Peyer's patch (tissue), 4 donors: ENCODE measurements at places on chromosomes 2 and 18. TPM values are rescaled to one million over a fixed set of nuclear protein-coding genes. Genes with fewer than 3 reads are reported as not detected.

GRCh38 chr2:66271777-66272176 lies 163.1 kb upstream of the MEIS1 start:
- no peaks in the 10 kb centered on the region for H3K36me3 ChIP-seq
- H3K4me3 ChIP-seq = no peak overlapping the region
- H3K27me3 ChIP-seq = no peaks in the 10 kb centered on the region
- H3K4me1 ChIP-seq = no peaks in the 10 kb centered on the region

GRCh38 chr2:119276864-119277263 lies 53.2 kb downstream of the STEAP3 start:
- no peak overlapping the region for H3K27ac ChIP-seq
- no peaks in the 10 kb centered on the region for H3K27me3 ChIP-seq
- H3K4me1 ChIP-seq = no peaks in the 10 kb centered on the region
- no peaks in the 10 kb centered on the region for H3K36me3 ChIP-seq

- H3K27ac ChIP-seq = no peak overlapping the region
- H3K27me3 ChIP-seq = no peaks in the 10 kb centered on the region
- no peak overlapping the region for H3K4me3 ChIP-seq
- H3K4me1 ChIP-seq = peaks cover 7% of the 10 kb centered on the region
- DNase-seq = no peak
These were observed 972 bp downstream of the RSAD2 start for GRCh38 chr2:6878549-6878948.

DNA sequence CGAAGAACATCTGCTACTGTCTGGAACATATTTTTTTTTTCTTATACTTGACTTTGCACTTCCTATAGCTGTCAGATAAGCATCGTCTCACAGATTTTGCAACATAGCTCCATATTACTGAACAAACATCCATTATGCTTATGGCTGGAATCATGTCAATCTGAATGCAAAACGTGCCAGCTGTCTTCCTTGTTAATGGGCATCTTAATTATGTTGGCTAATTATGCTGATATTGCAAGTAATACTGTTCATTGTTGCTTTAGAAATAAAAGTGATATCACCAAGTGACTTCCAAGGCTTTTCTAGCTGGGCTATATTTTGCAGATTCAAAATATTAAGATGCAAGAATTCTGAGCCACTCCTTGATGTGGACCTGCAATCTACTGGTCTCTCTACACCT lies 176.8 kb downstream of the ARL4C start:
- DNase-seq = no peak
- H3K27me3 ChIP-seq = no peaks in the 10 kb centered on the region
- H3K36me3 ChIP-seq = no peaks in the 10 kb centered on the region
- no peak overlapping the region for H3K4me3 ChIP-seq

DNA sequence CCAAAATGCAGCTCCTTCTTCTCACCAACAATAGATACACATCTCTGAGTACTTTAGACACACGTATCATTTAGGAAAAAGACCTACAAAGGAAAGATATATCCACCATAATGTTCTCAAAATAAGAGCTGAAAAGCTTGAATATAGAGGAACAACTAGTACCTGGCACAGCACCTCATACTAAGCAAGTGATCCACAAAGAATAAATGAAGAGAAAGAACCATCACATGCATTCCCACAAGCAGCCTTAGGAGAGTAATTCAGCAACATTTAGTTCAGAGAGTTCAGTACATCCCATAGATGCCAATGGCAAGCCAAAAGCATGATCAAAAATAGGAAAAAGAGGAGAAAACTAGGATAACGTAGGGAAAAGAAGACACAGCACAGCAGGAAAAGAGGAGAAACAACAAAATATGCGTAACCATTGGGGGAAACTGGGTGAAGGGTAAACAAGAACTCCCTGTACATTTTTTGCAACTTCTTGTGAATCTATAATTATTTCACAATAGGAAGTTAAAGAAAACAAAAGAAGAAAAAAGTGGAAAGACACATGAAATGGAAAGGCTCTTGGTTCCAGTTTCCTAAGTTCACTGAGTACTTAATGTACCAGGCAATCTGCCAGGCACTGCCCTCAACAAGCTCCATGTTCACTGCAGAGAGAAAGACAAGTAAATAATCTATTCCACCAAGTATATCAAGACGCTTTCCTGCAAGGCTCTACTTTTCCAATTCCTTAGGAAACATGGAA lies 22.3 kb downstream of the CLASP1 start:
- H3K27me3 ChIP-seq = no peaks in the 10 kb centered on the region
- no peak overlapping the region for H3K27ac ChIP-seq
- H3K4me1 ChIP-seq = no peaks in the 10 kb centered on the region
- no peak for DNase-seq
- no peak overlapping the region for H3K4me3 ChIP-seq

DNA sequence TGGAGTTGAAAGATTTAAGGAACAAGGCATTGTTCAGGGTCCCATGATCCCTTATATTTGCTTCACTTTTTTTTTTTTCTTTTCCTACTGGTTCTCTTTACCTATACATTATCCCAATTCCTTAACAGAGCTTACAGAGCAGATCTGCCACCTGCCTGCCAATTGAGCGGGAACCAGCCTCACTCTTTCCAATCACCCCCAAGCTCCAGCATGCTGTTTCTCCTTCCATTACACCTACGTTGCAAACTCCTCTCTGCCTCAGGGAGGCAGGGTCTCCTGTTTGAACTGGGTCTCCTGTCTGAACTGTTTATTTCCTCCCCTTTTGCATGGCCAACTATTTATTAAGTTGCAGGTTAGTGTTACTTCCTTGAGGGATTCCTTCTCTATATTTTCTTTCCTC lies 77.2 kb upstream of the SLC38A11 start:
- H3K27ac ChIP-seq = no peak overlapping the region
- no peaks in the 10 kb centered on the region for H3K27me3 ChIP-seq
- no peaks in the 10 kb centered on the region for H3K36me3 ChIP-seq
- no peak overlapping the region for H3K4me3 ChIP-seq
- no peaks in the 10 kb centered on the region for H3K4me1 ChIP-seq

DNA sequence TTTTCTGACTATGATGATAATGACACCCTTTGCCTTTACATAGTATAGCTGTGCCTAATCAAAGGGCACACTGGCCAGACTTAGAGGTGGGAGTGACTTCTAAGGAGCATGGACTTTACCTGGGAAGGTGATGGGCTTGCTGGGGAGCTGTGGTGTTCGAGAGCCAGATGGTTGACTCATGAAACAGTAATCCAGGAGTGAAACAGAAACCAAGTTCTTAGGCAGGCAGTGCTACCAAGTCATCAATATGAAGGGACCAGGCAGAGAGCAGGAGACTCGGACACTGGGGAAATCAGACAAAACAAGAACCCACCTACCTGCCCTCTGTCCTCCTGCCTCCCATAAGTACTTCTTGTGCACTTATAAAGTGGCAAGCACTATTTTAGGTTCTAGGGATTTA lies 430.4 kb downstream of the DLGAP1 start:
- H3K4me3 ChIP-seq = no peak overlapping the region
- no peaks in the 10 kb centered on the region for H3K4me1 ChIP-seq
- no peaks in the 10 kb centered on the region for H3K36me3 ChIP-seq
- H3K27me3 ChIP-seq = no peaks in the 10 kb centered on the region
- no peak for DNase-seq

The RTP5 gene
- not detected for total RNA-seq

DNA sequence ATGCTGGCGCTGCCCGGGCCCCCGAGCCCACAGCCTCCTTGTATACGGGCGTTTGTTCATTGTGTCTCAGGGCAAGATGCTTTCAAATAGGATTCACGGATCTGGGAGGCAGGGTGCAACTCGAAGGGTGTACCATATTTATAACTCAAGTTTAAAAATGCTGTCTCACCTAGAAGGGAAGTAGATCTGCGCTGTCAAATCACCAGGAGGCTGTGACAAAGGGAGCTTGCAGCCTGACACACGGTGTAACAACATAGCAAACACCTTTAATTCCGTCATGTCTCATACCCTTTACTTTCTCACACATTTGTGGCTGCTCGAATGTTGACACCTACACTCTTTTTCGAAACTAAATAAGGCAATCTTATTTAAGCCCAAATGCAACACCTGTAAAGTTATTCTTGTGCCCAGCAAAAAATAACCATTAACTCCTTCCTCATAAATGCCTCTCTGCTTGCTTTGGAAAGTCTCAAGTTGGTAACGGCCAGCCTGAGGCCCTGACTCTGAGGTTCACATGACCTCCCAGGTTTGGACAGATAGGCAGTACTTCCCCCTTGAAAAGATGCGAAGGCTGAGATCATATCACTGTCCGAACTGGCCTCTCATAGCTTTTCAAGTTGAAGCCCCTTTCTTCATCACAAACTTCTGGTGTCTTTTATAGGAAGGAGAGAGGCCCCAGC lies 11.6 kb downstream of the ZEB2 start:
- no peak for DNase-seq
- no peak overlapping the region for H3K4me3 ChIP-seq
- no peaks in the 10 kb centered on the region for H3K27me3 ChIP-seq
- peak overlapping the region; percentile 89 for H3K27ac ChIP-seq
- H3K4me1 ChIP-seq = peaks cover 6% of the 10 kb centered on the region
- H3K36me3 ChIP-seq = no peaks in the 10 kb centered on the region

GRCh38 chr2:27891673-27892105 lies 1.2 kb downstream of the BABAM2 start:
- peaks cover 3% of the 10 kb centered on the region for H3K4me1 ChIP-seq
- DNase-seq = no peak
- peaks cover 9% of the 10 kb centered on the region for H3K36me3 ChIP-seq
- no peak overlapping the region for H3K27ac ChIP-seq
- H3K27me3 ChIP-seq = no peaks in the 10 kb centered on the region
